ENCODE measurements at places on chromosomes 2 and 18.
A peak's percentile ranks its signal among the peaks of the same experiment; 100 is the strongest.

DNA sequence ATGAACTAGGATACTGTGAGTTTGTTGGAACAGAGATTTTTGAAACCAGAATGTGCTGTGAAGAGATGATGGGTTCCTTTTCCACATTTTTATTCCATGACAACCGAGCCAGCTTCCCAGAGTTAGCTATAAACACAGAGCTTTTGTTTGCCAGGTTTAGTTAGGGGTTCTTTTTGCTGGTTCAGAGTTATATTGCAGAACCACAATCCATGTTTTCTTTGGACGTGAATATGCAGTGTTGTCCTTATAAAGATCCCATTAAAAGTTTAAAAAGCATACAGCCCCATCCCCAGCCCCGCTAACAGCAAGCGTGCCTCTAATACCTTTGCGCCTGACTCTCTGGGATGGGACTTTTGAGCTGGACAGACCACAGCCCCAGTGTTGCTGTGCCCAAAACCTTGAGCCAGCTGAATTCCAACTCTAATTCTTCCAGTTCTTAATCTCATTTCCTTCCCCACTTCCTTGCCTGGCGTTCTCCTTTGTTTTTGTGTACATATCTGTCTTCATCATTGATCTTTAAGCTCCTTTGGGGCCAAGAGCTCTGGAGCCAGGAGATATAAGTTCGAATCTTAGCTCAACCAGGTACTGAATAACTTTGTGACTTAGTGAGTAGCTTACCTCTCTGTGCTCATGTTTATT, 72.3 kb downstream of the SPATS2L start:
- no peak for DNase-seq

- DNase-seq, result no peak
Measured at GRCh38 chr2:221125691-221126090, 446.4 kb downstream of the EPHA4 start.

GRCh38 chr18:55839343-55839742, 251.4 kb upstream of the TCF4 start:
- DNase-seq, result no peak

GRCh38 chr2:72173640-72174321, 26.1 kb upstream of the CYP26B1 start:
- no peak for DNase-seq

- DNase-seq, result no peak
Measured at GRCh38 chr2:173770947-173771678, 194.1 kb downstream of the SP3 start.

DNA sequence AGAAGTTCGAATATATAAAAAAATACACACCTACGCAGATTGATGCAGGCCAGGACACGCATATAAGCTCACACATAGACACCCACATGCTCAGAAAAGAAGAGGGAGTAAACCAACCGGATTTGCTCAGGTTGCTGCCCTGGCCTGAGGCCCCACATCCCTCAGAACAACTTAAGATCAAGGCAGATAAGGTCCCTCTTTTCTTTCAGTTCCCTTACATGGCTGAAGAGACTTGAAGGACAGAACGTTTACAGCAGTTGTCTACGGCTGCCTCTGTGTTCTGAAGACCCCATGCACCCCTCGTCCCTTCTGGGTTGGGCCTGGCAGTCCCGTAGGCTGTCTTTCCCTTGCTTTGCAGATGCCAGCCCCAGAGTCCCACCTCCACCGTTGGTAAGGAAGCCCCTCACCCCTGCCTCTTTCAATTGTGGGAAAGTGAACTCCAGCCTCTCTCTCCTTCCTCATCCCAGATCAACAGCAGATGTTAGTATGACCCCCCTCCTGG, 4.3 kb upstream of the NAGK start:
- DNase-seq, result no peak

- DNase-seq, result no peak
Measured at GRCh38 chr2:36468463-36469105, 113.0 kb downstream of the CRIM1 start.

- DNase-seq, result no peak
Measured at GRCh38 chr2:59826177-59826576, 727.3 kb downstream of the BCL11A start.

DNA sequence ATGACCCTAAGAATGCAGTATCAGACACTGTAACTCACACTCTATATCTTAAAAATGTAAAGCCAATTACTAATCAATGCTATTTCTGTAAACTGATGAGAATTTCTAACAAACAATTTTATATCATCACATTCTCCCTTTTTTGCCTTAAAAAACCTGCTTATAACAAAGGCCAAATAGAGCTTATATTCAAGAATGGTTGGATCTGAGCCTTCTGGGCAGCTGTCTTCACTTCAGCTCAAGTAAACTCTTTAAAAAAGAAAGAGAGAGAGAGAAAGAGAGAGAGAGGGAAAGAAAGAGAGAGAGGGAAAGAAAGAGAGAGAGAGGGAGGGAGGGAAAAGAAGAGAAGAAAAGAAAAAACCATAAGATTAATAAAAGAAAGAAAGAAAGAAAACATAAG, 231.8 kb downstream of the KCNE4 start:
- no peak for DNase-seq

DNA sequence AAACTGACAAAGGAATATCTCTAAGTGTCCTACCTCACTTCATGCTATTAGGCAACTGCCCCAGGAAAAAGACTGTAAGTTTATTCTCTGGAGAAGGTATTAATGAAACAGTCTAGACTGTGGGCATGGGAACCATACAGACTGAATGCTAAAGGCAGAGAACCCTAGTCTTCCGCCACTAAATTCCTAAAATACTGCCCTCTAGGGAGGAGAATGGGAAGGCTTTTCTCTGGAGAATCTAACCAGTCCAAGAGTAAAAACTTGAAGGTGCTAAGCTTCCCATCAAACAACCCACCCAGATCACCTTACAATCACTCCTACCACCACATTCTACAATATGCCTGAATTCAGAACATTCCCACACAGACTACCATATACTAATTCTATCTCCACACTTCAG, 3.4 kb downstream of the SRBD1 start:
- DNase-seq, result no peak

DNA sequence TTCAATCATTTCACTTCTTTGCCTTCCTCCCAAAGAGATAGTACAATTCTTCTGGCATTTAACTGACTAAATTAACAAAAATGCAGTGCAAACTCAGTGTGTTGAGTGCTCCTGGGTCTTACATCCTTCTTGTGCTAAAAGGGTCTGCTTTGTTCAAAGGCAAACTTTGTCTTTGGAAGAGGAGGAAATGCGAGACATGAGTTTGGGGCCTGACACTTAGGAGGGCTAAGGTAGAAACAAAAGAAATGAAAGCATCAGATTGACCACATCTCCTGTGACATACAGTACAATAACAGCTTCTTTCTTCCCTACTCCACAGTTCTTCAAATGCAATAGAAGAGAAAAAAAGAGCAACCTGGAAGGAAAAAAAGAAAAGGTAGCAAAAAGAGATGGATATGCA, 161.7 kb downstream of the CNTNAP5 start:
- DNase-seq, result no peak

GRCh38 chr2:127400897-127401756, 13.4 kb upstream of the MAP3K2 start:
- no peak for DNase-seq

DNA sequence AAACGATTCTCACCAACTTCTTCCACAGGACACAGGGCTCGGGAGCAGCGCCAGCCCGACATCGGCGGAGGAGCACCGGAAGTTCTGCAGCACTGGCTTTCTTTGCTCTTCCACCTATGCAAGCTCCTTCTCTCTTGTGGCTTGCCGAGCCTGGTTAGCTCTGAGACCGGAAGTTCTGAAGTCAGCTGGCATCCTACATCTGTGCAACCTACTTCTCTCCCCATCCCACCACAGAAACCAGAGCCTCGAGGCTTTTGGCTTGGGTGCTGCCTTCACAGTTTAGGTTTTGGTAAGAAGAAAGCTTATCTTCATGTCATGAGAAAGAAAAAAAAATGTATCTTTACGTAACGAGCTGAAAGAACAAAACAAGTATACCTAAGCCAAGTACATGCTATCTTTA, 111.7 kb downstream of the ANKRD44 start:
- peak; percentile 95 for DNase-seq

- no peak for DNase-seq
Measured at GRCh38 chr18:58559427-58560186, 69.3 kb downstream of the ALPK2 start.
